ENCODE measurements at places on chromosomes 7 and 10. TPM values are rescaled to one million over a fixed set of nuclear protein-coding genes. Genes with fewer than 3 reads are reported as not detected.
A peak's percentile ranks its signal among the peaks of the same experiment; 100 is the strongest.

GRCh38 chr10:62853710-62854109 lies 37.5 kb upstream of the EGR2 start:
- no peak overlapping the region for H3K4me3 ChIP-seq
- no peak overlapping the region for H3K27ac ChIP-seq
- no peaks in the 10 kb centered on the region for H3K4me1 ChIP-seq

The NPTX2 gene
- total RNA-seq = 2.0 TPM

GRCh38 chr10:3030765-3031164 lies 36.6 kb upstream of the PFKP start:
- no peaks in the 10 kb centered on the region for H3K36me3 ChIP-seq
- no peak overlapping the region for H3K4me3 ChIP-seq
- no peaks in the 10 kb centered on the region for H3K27me3 ChIP-seq
- no peaks in the 10 kb centered on the region for H3K4me1 ChIP-seq
- no peak overlapping the region for H3K27ac ChIP-seq

DNA sequence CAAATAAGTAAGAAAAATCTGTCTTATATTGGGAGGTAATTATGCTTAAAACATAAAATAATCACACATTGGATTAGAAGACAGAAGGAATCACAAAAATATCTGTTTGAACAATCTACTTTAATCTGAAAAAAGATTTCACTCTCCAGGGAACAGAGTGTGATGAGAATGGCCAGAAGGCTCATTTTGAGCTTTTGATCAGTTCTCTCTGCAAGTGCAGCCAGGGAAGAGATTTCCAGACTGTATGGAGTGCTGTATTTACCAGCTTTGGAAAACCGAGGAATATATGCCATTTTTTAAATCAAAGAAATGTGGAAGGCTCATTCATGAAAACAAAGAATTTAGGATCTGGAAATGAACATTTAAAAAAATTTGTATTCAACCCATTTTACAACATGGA lies 83.0 kb upstream of the WAC start:
- no peak overlapping the region for H3K27ac ChIP-seq
- no peaks in the 10 kb centered on the region for H3K4me1 ChIP-seq
- DNase-seq = no peak
- no peak overlapping the region for H3K4me3 ChIP-seq
- H3K36me3 ChIP-seq = no peaks in the 10 kb centered on the region

GRCh38 chr7:30028749-30029635 lies 780 bp downstream of the PLEKHA8 start:
- peak overlapping the region; percentile 81 for H3K27ac ChIP-seq
- peaks cover 9% of the 10 kb centered on the region for H3K4me1 ChIP-seq
- no peaks in the 10 kb centered on the region for H3K27me3 ChIP-seq
- no peaks in the 10 kb centered on the region for H3K36me3 ChIP-seq

GRCh38 chr7:106623853-106624252 lies 37.1 kb downstream of the CCDC71L start:
- H3K36me3 ChIP-seq = no peaks in the 10 kb centered on the region
- H3K4me3 ChIP-seq = no peak overlapping the region

The IKZF1 gene
- 36.8 TPM for total RNA-seq

The BCAP29 gene
- 50.2 TPM for total RNA-seq

The OR9A2 gene
- not detected for total RNA-seq

- no peak overlapping the region for H3K27ac ChIP-seq
- no peak overlapping the region for H3K4me3 ChIP-seq
- DNase-seq = no peak
- no peaks in the 10 kb centered on the region for H3K4me1 ChIP-seq
- H3K36me3 ChIP-seq = no peaks in the 10 kb centered on the region
Observed at GRCh38 chr10:114933588-114933987, 4.4 kb upstream of the TRUB1 start.

DNA sequence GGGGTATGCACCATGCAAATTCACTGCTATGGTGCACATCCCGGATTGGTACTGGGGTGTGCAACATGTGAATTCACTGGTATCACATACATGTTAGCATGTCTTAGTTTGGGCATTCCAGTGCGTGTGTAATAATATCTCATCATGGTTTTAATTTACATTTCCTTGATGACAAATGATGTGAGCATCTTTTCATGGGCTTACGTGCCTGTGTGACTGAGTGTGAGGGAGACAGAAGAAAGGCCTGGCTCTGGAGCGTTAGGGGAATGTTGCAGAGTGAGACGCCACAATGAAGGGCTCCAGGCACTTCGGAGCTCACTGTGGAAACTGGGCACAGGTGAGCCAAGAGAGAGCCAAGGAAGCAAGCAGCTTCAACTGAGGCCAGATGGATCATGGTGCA lies 162.6 kb downstream of the UBE2H start:
- DNase-seq = no peak
- H3K27ac ChIP-seq = no peak overlapping the region
- no peaks in the 10 kb centered on the region for H3K36me3 ChIP-seq
- H3K27me3 ChIP-seq = peaks cover 9% of the 10 kb centered on the region

GRCh38 chr10:35813219-35813618 lies 171.1 kb upstream of the FZD8 start:
- no peak overlapping the region for H3K4me3 ChIP-seq
- no peaks in the 10 kb centered on the region for H3K36me3 ChIP-seq
- no peak for DNase-seq
- H3K27ac ChIP-seq = no peak overlapping the region

DNA sequence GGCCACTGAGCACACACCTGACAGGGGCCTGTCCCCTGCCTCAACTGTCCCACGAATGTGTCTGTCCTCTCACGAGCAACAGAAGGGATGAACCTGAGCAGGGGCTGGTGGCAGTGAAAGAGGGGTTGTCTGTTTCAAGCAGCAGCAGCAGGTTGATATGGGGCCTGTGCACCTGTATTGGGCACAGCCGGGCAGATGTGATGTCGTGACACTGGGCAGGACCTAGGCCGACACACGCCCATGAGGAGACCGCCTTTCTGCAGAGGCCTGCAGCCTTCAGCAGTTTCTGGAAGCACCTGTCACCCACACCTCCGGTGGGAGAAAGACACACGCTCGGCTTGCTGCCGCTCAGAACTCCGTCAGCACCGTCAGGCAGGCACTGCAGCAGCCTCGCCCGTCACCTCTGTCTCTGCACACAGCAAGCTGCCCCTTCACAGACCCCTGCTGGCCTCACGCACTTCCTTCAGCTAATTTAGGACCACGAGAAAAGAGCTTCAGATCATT lies 48.5 kb downstream of the AMZ1 start:
- H3K27ac ChIP-seq = no peak overlapping the region
- DNase-seq = no peak
- H3K36me3 ChIP-seq = no peaks in the 10 kb centered on the region

The MOGAT3 gene
- total RNA-seq = 0.25 TPM

DNA sequence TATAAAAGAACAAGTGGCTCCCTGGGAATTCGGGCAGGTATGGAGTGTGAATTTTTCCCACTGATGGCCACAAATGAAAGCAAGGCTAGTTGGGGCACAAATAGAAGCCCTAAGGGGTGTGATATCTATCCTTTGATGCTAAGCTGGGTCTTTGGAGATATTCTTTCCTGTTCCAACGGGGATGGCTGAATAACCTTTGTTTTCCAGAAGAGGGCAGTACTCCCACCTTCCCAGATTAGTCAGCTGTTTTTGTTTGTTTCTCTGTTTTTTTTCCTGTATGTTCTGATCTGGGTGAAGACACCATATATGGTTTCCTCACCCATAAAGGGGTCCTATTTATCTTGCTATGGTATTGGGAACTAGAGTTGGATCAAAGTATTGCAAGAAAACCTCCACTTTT lies 947.7 kb upstream of the SORCS1 start:
- H3K36me3 ChIP-seq = no peaks in the 10 kb centered on the region
- H3K4me3 ChIP-seq = no peak overlapping the region
- no peak for DNase-seq

- no peaks in the 10 kb centered on the region for H3K36me3 ChIP-seq
- H3K27me3 ChIP-seq = no peaks in the 10 kb centered on the region
- no peak for DNase-seq
- no peaks in the 10 kb centered on the region for H3K4me1 ChIP-seq
- H3K4me3 ChIP-seq = no peak overlapping the region
- H3K27ac ChIP-seq = no peak overlapping the region
Observed at GRCh38 chr10:113953505-113954272, 90.0 kb upstream of the ADRB1 start.

The FRMD4A gene
- 68.2 TPM for total RNA-seq

The GGCT gene
- total RNA-seq = 23.8 TPM

- H3K4me1 ChIP-seq = no peaks in the 10 kb centered on the region
- no peaks in the 10 kb centered on the region for H3K27me3 ChIP-seq
- H3K36me3 ChIP-seq = peaks cover 49% of the 10 kb centered on the region
- H3K4me3 ChIP-seq = no peak overlapping the region
Observed at GRCh38 chr10:33212061-33212748, 122.3 kb downstream of the NRP1 start.

GRCh38 chr10:58268454-58268945 lies 462 bp upstream of the CISD1 start:
- no peaks in the 10 kb centered on the region for H3K36me3 ChIP-seq
- H3K4me1 ChIP-seq = peaks cover 2% of the 10 kb centered on the region
- DNase-seq = no peak
- peak overlapping the region; percentile 95 for H3K27ac ChIP-seq
- no peaks in the 10 kb centered on the region for H3K27me3 ChIP-seq

DNA sequence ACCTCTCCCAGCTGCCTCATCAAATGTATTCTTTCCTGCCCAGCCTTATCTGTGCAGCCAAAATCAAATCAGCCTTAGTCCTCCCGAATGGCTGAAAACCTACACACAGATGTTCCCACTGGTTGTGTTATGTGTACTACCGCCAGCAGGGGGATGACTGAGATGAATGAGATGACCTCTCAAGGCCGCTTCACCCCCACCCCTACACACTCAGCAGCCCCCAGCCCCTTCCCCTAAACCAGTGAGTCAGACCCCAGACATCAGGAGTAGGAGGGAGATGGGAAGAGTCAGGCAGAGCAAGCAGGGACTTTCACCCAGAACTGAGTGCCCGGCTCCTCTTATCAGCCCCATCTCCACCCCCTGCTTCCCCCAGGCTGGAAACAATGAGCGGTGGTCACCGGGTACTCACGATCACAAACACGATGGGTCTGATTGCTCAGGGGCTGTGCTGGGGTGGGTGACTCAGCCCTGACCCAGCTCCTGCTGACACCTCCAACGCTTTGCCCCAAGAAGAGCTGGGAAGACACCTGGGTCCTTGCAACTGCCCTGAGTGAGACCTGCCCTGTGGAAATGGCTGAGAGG lies 6.5 kb upstream of the C10orf105 start:
- no peak overlapping the region for H3K4me3 ChIP-seq
- no peaks in the 10 kb centered on the region for H3K36me3 ChIP-seq
- no peak overlapping the region for H3K27ac ChIP-seq
- H3K27me3 ChIP-seq = no peaks in the 10 kb centered on the region

- no peaks in the 10 kb centered on the region for H3K36me3 ChIP-seq
- no peaks in the 10 kb centered on the region for H3K27me3 ChIP-seq
- no peak for DNase-seq
- no peak overlapping the region for H3K27ac ChIP-seq
Observed at GRCh38 chr7:8044761-8045430, 76.3 kb downstream of the GLCCI1 start.

The ZSWIM8 gene
- 91.8 TPM for total RNA-seq

DNA sequence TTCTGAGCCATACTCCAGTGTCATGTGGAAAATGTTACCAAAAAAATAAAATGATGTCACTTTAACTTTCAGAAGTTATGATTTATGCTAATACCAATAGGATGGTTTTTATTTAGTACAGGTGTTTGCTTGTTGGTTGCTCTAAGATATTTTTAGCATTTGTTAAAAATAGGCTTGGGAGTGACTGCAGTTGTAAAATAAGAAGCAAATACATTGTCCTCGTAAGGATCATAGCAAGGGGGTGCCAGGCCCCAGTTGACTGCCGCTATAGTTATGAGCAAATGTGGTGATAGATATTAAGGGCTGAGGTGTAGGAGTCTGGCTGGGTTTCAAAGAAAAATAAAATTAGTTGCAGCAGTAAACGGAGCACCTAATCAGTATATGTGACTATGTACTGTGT lies 354.4 kb upstream of the BMPER start:
- H3K4me3 ChIP-seq = no peak overlapping the region
- H3K36me3 ChIP-seq = no peaks in the 10 kb centered on the region
- no peak overlapping the region for H3K27ac ChIP-seq
- H3K27me3 ChIP-seq = no peaks in the 10 kb centered on the region
- DNase-seq = no peak
- H3K4me1 ChIP-seq = no peaks in the 10 kb centered on the region

- DNase-seq = no peak
- H3K27me3 ChIP-seq = no peaks in the 10 kb centered on the region
- H3K4me1 ChIP-seq = no peaks in the 10 kb centered on the region
- no peak overlapping the region for H3K4me3 ChIP-seq
- no peak overlapping the region for H3K27ac ChIP-seq
Observed at GRCh38 chr10:90788968-90789367, 68.9 kb downstream of the HTR7 start.

- H3K4me1 ChIP-seq = no peaks in the 10 kb centered on the region
- no peaks in the 10 kb centered on the region for H3K36me3 ChIP-seq
- DNase-seq = no peak
- no peak overlapping the region for H3K27ac ChIP-seq
- no peaks in the 10 kb centered on the region for H3K27me3 ChIP-seq
Observed at GRCh38 chr7:31096198-31096876, 44.2 kb downstream of the ADCYAP1R1 start.

The LRMDA gene
- total RNA-seq = 23.2 TPM

DNA sequence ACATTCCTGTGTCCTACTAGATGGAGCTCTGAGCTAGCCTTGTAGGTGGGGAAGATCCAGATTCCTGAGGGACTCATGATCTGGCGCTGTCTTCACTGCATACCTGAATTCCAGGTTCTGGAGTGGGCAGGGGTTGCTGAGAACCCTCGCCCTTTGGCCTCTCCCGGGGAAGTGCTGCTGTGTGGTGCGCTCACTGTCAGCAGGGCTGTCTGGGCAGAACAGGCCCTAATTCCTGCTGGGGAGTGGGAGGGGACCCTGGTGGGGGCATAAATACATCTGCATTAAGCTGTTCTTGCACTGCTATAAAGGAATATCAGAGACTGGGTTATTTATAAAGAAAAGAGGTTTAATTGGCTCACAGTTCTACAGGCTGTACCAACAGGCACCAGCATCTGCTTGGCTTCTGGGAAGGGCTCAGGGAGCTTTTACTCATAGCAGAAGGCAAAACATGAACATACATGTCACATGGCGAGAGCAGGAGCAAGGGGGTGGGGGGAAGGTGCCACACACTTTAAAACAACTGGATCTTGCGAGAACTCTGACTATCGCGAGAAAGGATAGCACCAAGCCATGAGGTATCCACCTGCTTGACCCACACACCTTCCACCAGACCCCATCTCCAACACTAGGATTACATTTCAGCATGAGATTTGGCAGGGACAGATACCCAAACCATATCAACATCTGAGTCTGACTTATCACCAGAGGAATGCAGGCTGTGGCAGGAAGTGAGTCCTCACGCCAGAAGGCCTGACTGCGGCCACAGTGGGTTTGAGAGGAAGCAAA lies 115.0 kb downstream of the ADCY1 start:
- H3K4me3 ChIP-seq = no peak overlapping the region
- H3K36me3 ChIP-seq = no peaks in the 10 kb centered on the region
- no peak overlapping the region for H3K27ac ChIP-seq
- no peaks in the 10 kb centered on the region for H3K27me3 ChIP-seq

Measured in kidney (tissue), 22 donors.